NB4 (cell line): ENCODE measurements at places on chromosomes 1 and 21.

GRCh38 chr1:35454616-35455015 lies 102.6 kb downstream of the KIAA0319L start:
- DNase-seq, result peak; percentile 75

DNA sequence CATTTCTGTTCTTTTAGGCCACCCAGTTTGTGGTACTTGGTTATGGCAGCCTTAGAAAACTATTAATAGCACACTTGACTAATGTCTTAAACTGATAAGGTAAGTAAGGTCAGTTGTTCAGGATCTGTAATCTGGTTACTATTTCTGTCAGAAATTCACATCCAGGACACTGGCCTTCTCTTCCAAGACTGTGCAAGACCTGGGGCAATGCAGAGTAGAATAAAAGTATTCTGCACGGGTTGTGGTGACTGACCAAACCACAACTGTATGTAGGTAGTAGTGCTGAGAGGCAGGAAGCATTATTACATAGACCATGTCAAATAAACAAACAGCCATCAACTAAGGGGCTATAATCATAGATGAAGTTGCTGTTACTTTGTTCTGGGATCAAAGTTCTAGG lies 46.7 kb downstream of the WARS2 start:
- no peak for DNase-seq

DNA sequence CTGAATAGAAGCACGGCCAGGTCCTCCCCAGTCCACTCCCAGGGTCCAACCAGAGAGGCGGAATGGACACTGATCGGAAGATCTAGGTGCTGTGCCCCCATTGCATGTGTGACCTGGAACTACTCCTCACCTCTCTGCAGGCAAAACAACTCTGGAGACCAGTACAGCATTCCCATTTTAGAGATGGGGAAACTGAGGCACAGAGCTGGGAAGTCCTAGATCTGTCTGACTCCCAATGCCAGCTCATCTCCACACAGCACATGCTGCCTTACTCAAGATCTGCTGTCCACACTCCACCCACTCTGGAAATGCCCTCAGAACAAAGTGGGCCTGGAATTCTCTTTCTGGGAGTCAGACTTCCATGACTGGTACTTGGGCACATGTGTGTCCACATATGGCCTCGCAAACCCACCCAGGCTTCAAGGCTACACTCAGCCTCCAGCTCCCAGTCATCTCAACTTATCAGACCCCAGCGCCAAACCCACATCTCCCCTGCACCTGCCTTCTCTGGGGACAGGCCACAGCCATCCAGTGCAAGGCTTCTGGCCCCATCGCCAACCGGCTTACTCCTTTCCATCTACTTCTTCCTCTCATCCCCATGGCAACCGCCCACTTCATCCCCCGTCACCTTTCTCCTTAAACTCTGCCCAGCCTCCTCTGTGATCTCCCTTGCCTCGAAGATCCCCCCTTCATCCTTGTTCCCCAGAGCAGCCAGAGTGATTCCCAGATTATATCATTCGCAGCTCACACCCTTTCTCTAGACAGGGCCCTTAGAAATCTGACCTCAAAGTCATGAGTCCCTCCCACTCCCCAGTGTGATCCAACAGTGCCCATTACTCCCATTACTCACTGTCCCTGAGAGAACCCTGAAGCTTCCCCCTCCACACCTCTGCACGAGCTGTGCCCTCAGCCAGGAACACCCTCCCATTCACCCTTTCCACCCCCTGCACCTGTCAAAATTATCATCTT lies 2.7 kb downstream of the COL8A2 start:
- no peak for DNase-seq

DNA sequence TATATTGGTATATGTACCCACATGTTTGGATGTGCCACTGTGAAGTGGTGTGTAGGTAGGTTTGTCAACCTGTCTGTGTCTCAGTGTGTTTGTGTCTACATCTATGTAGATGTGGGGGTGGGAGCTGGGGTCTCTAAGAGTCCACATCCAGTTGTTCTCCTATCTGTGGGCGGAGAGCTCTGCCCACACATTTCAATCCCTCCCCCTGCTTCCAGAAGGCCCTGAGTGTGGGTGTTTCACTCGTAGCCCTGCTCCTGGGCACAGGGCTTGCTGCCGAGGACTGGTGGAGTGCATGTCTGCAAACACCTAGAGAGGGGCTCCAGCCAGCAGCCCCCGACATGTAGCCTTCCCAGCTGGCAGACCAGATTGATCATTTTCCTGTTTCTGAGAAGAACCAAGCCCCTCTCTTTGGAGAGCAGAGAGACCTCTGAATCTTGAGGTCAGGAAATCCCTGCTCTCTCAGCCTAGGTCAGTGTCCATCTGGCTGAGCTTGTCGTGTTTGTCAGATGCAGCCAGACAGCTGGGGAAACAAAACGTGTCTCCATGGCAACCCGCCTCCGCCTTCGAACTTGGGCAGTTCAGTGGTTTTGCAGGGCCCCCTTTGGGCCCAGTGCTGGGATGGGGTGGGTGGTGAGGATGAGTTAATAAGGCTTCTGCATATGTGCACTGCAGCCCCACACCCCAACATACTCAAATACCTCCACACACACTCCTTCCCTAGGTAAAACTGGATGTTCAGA lies 31.2 kb upstream of the SYNC start:
- no peak for DNase-seq
